ENCODE measurements at places on chromosomes 1 and 21.

GRCh38 chr1:184163674-184164465, 112.3 kb downstream of the TSEN15 start:
- DNase-seq: no peak

DNA sequence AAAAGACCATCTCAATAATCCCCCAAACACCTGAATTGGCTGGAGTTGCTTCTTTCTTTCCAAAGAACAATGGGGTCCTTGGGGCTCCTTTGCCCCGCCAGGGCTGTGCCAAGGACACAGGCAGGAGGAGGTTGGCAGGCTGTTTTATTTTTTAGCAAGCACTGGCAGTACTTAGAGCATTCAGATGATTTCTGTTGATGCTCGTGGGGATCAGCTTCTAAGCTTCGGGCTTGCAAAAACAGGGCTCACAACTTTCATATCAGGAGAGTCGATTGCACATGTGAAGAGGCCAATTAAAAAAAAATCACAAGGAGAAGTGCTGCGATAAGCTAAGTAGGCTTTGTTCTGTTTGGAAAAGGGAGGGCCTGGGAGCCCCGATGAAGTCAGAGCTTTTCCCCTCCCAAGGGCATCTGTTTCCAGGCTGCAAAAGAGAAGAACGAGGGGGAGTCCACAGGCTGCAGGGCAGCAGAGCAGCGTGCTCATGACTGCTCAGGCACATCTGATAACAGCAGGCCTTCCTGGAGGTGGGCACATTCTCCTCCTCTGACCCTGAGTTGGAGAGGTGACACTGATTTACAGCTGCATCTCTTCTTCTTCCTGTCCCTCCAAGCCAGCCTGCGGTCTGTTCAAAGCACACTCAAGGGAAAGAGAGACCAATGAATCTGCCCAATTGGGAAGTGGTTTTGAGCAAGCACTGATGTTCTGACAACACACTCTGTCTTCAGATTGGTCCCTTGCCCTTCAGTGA, 27.3 kb upstream of the BCAR3 start:
- no peak for DNase-seq

DNA sequence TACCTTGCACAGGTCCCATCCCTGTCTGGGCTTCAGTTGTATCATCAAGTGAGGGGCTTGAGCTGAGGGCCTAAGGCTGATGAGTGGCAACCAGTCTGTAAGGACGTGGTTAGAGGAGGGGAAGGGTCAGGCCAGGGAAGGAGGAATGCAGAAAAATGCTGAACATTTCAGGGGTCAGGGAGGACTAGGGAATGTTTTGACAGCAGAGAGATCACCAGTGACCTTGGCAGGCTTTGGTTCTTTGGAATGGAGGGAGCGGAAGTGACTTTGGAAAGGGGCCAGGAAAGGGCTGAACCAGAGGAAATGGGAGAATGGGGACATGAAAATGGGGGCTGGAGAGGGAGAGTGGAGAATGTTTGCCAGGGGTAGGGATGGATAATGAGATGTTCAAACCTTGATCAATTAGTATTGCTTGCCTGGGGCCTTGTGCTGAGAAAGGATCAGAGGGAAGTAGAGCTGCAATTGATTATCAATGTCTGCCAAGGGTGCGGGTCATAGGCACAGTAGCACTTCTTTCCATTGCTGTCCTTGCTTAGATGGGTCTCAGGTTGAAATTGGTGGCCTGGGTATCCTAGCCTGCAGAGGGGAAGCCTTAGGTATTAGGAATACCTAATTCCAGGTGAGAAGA, 7.4 kb downstream of the LDLRAP1 start:
- no peak for DNase-seq

GRCh38 chr1:27868932-27869718, 3.2 kb upstream of the THEMIS2 start:
- DNase-seq: no peak

DNA sequence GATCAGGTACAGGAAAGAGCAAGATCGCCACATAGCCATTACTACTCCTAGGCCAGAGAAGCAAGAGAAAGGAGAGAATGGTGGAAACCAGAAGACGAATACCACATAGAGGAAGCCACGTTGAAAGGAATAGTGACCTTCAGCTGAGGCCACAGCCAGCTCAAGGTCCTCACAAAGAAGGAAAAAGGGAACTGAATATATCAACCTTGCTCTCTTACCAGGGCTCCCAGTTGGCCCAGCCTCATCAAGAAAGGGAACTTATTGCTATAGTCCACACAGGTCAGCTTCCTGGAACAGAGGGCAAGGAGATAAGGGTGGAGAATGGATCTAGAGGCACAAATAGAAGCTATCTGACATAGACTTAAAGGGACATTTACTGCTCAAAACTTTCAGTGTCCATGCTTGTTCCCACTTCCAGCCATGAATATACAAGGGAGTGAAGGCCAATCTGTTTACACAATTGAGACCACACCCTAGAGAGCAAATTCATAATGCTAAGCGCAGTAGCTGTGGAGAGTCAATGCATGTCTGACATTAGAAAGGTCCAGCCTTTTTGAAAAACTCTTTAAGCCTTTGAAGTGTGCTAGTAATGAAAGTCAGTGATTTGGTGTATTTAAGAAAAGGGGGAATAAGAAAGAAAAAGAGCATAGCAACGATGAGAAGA, 120.7 kb upstream of the ZC3H11B start:
- DNase-seq: no peak

Data from stimulated activated CD4-positive, alpha-beta T cell treated with anti-CD3 and anti-CD28 coated beads, Interleukin-12 subunit alpha, Interleukin-12 subunit beta, amount 100 ng/mL, for 48 hours (primary cell).